Endothelial cell of umbilical vein (primary cell): ENCODE measurements at places on chromosomes 1 and 21. TPM values are rescaled to one million over a fixed set of nuclear protein-coding genes. Genes with fewer than 3 reads are reported as not detected.
A peak's percentile ranks its signal among the peaks of the same experiment; 100 is the strongest.

- DNase-seq: peak; percentile 38
Observed at GRCh38 chr1:89660224-89661061, 27.5 kb downstream of the LRRC8C start.

- DNase-seq: no peak
Observed at GRCh38 chr1:24572301-24572700, 16.4 kb downstream of the NCMAP start.

DNA sequence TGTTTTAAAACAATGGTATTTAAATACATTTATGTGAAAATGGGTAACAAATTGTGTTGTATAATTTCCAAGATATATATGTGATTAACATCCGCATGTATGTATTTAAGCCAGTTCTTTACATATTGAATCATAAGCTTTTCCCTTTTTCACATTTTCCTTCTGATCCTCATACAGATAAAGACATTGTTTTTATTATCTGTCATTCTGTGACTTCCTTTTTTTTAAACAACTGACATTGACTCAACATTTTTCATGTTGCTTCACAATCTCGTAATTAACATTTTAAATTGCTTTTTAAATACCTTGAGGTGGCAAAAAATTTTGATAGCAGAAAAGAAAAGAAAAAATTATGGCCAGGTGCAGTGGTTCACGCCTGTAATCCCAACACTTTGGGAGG is 1.4 kb downstream of the STXBP3 start:
- DNase-seq: peak; percentile 4

DNA sequence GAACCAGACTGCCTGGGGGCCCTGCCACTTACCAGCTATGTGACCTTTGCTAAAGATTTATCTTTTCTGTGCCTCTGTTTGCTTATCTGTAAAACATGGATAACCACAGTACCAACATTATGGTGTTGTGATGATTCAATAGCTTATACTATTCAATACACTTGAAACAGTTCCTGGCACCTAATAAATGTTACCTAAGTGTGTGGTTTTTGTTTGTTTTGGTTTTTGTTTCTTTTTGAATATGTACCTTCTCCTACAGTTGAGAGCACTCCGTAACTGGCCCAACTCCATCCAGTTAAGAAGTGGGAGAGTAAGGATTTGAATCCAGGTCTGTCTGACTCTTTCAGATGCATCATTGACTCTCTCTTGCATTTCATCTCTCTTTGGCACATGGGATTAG is 125.8 kb upstream of the C8B start:
- DNase-seq: no peak

The HTR6 gene
- total RNA-seq: not detected in 2 replicates

- no peak for DNase-seq
Observed at GRCh38 chr21:27677546-27677945, 710.7 kb upstream of the ADAMTS5 start.

The RPTN gene
- total RNA-seq: not detected in 2 replicates
